ENCODE measurements at places on chromosomes 1 and 21.

DNA sequence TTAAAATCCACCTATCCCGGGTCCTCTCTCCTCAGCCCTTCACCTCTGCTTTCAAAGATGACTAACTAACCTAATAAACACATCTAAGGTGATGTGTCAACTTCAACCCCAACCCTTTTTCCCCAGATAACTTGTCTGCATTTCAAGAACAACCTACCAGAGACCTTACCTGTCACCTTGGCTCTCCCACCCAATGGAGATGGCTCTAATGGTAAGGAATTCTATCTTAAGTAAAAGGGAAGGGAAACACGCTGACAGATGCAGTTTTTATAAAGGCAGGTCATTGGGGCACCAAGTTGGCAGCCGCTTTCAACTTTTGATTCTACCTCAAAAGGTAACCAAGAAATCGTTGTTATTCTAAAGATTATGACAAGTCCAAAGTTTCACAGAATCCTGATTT, 37.6 kb downstream of the MRPL39 start:
- no peak for DNase-seq

- DNase-seq, result no peak
Observed at GRCh38 chr1:65079941-65080340, 68.1 kb upstream of the AK4 start.

DNA sequence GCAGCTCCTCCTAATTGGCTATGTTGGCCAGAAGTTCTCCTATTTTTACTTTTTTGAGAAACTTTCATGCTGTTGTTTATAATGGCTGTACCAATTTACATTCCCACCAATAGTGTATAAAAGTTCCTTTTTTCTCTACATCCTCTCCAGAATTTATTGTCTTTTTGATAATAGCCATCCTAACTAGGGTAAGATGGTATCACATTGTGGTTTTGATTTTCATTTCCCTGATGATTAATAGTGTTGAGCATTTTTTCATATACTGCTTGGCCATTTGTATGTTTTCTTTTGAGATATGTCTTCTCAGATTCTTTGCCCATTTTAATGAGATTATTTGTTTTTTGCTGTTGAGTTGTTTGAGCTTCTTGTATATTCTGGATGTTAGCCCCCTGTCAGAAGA, 46.8 kb downstream of the NTMT2 start:
- DNase-seq, result no peak

DNA sequence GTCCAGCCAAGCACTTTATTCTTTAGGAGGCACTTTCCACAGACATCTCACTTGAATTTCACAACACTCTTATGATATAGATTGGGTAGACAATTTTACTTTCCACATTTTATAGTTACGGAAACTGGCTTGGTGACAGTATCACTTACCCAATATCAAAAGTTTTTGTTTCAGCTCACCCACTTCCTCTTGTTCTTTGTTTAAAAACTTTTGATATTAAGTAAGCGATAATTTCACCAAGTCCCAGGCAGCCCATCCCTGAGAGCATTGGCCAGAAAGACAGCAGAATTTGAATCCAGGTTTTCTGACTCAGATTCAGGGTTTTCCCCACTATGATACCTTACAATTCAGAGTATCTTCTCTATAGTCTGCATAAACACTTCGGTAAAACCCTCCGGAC, 60.0 kb downstream of the LRIG2 start:
- DNase-seq, result no peak

DNA sequence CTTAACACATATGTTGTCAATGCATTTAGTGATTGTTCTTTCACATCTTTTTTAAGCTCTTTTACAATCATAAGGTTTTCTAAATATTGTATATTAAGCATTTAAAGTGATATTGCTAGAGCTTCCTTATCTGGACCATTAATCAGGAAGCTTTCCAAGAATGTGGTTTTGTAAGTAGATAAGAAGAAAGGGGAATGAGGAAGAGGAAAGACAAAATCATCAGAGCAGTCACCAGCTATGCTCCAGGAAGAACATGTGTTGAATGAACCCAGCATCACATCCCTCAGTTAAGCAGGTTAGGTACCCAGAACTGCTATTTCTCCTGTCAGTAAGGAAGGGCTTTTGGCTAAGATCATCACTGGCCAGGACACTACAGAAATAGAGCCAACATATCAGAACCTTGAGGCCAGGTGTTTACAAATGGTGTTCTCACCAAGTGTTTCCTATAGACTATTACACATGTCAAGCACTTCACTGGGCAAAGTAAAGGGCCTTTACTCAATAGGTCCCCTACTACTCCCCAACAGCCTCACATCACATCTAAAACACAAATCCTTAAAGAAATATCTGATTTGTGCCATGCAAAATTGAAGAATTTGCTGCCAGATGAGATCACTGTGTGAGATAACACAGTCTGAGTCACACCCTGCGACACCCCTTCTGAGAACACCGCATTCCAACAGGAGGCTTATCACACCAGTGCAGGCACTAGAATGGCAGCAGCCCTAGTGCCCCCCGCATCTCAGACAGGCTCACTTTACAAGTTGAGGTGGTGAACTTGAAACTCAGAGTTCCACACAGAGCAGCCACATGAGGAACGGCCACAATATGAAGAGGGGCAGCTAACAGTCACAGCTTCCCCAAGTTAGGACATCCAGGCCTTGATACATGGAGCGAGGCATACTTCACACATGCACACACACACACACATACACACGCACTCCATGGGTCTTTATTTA, 1.8 kb upstream of the SPRR2A start:
- no peak for DNase-seq

DNA sequence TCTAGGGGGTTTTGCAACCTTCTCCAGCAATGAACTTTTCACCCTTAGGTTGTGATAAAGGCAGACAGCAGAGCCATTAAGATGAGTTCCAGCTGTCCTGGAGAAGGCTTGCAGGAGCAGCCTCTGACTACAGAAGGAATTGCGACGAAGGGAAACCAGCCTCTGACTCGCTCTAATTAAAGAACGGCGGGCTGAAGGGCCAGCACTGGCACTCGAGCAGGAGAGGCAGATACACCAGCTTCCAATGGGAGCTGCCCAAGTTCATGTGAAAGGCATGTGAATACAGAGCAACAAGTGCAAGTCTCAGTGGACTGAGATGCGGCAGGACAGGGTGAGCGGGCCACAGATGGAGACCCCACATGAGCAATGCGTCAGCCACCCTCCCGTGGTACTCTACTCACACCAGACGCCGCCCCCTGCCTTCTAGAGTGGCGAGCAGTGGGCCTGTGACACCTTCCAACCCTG, 15.7 kb downstream of the RCC2 start:
- no peak for DNase-seq

GRCh38 chr21:35619184-35619583, 441.1 kb downstream of the SETD4 start:
- DNase-seq, result no peak

DNA sequence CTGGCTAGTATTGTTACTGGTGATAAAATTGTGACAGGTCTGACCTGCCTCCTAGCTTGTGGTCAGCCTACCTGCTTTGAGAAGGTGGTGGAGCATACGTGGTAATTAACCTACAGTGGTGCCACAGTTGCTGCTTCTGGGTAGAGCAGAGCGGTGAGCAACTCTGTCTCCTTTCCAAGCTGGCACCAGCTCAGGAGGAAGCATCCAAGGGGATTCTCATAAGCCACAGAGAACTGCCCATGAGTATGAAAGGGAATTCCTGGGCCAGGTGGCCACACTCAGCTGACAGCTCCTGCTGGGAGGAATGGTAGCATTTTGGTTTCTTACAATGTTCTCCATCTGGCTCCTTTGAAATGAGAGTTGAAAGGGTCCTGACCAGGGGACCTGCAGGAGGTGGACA, 39.4 kb downstream of the ATP2B4 start:
- DNase-seq, result no peak

GRCh38 chr1:209647156-209647555, 5.1 kb downstream of the LAMB3 start:
- DNase-seq, result no peak

- DNase-seq, result no peak
Observed at GRCh38 chr1:103783944-103784377, 34.3 kb downstream of the AMY1C start.

DNA sequence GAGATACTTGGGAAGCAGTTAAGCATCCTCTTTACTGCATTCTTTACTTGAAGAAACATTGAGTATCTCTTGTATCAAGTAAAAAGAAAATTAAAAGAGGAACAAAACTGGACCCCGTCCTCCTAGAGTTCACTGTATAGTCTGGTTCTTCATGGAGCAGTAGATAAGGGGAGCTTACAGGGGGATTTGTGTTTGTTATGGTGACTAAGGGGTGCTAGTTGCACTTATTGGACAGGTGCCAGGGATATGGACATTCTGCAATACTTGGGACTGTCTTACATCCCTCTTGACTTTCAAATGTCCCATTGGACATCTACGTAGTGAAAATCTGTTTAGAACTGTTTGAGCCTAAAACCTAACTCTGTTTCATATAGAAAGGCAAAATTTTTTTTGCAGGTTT, 67.2 kb downstream of the ALG14 start:
- no peak for DNase-seq
